ENCODE measurements at places on chromosomes 7 and 10. TPM values are rescaled to one million over a fixed set of nuclear protein-coding genes. Genes with fewer than 3 reads are reported as not detected.
A peak's percentile ranks its signal among the peaks of the same experiment; 100 is the strongest.

- DNase-seq: no peak
- H3K4me1 ChIP-seq: no peaks in the 10 kb centered on the region
- no peak overlapping the region for H3K27ac ChIP-seq
- no peaks in the 10 kb centered on the region for H3K27me3 ChIP-seq
These were observed 470.5 kb upstream of the LRRTM3 start for GRCh38 chr10:66455304-66455703.

Gene FXYD4
- total RNA-seq: not detected

- DNase-seq: no peak
- H3K4me1 ChIP-seq: no peaks in the 10 kb centered on the region
- no peaks in the 10 kb centered on the region for H3K36me3 ChIP-seq
- H3K27ac ChIP-seq: no peak overlapping the region
- no peaks in the 10 kb centered on the region for H3K27me3 ChIP-seq
These were observed 57.5 kb upstream of the CREB5 start for GRCh38 chr7:28354601-28355402.

- DNase-seq: no peak
- no peak overlapping the region for H3K4me3 ChIP-seq
- H3K27ac ChIP-seq: no peak overlapping the region
These were observed 74.3 kb downstream of the PTN start for GRCh38 chr7:137269240-137269639.

- peak overlapping the region; percentile 85 for H3K4me3 ChIP-seq
- peak overlapping the region; percentile 95 for H3K27ac ChIP-seq
These were observed 64.4 kb upstream of the PDGFA start for GRCh38 chr7:584122-584465.

Gene SUGCT
- 0.81 TPM for total RNA-seq

DNA sequence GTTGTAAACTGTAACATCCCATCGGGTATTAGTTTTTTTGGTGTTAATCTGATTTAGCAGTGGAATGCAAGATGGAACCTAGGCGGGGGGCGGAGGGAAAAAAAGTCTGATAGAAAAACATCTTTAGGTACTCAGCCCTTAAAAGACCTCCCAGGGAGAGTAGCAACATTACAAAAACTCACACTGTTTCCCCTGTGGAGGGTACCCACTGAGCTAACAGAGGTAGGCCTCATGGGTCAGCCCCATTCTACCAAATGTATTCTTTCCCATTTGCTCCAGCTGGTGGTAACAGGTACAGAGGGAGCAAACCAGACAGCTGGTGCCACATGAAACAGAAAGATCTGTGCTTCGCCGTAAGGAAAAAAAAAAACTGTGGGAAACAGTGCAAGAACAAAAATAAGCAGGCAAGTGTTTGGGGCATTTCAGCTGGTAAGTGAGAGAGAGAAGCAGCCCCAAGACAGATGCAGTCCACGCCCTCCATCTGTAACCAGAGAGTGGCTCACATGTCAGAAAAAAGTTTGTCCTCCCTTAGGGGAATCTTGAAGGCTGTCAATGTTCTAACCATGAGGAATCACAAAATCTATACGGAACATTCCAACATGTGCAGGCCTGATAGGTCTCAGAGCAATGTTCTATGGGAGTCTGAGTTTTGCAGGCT is 65.3 kb downstream of the HOXA1 start:
- H3K27me3 ChIP-seq: no peaks in the 10 kb centered on the region
- H3K27ac ChIP-seq: peak overlapping the region; percentile 17
- no peak for DNase-seq

Gene SLC26A3
- not detected for total RNA-seq

DNA sequence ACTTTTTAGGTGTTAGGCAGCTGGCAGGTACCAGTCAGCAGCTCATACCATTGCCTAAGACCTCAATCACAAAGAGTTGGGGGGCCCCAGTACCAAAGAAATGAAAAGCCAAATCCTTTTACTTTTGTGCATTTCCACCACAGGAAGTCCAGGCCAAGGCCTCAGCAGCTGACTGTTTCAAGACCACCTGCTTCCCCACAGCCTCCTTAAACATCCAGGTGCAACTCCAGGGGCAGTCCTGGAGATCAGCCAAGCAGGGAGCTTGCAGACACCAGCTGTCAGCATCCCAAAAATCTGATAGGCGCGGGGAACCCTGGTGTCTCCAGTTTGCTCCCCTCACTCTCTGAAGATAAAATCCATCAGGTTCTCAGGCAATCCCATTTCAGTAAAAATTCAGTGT is 91.5 kb upstream of the EFCAB10 start:
- H3K4me3 ChIP-seq: no peak overlapping the region
- peaks cover 2% of the 10 kb centered on the region for H3K36me3 ChIP-seq
- no peak for DNase-seq
- H3K27ac ChIP-seq: no peak overlapping the region
- H3K27me3 ChIP-seq: no peaks in the 10 kb centered on the region

Gene BMPER
- not detected for total RNA-seq

Gene HMX3
- total RNA-seq: 0.32 TPM

Gene AGAP6
- 12.8 TPM for total RNA-seq

GRCh38 chr10:51861731-51862130 is 162.3 kb upstream of the CSTF2T start:
- H3K27me3 ChIP-seq: no peaks in the 10 kb centered on the region
- H3K27ac ChIP-seq: no peak overlapping the region
- no peak overlapping the region for H3K4me3 ChIP-seq
- no peaks in the 10 kb centered on the region for H3K4me1 ChIP-seq

Gene TMEM120A
- 17.0 TPM for total RNA-seq

GRCh38 chr10:78351283-78351682 is 317.6 kb downstream of the RPS24 start:
- H3K36me3 ChIP-seq: no peaks in the 10 kb centered on the region
- H3K27me3 ChIP-seq: no peaks in the 10 kb centered on the region
- no peak overlapping the region for H3K4me3 ChIP-seq
- no peaks in the 10 kb centered on the region for H3K4me1 ChIP-seq
- DNase-seq: no peak
- no peak overlapping the region for H3K27ac ChIP-seq

GRCh38 chr7:143399151-143399550 is 9.5 kb downstream of the EPHA1 start:
- H3K27ac ChIP-seq: no peak overlapping the region
- peaks cover 15% of the 10 kb centered on the region for H3K4me1 ChIP-seq
- DNase-seq: no peak
- H3K4me3 ChIP-seq: no peak overlapping the region
- H3K27me3 ChIP-seq: no peaks in the 10 kb centered on the region

GRCh38 chr10:4561296-4561695 is 264.7 kb upstream of the AKR1E2 start:
- DNase-seq: no peak
- peaks cover 15% of the 10 kb centered on the region for H3K27me3 ChIP-seq
- H3K4me1 ChIP-seq: no peaks in the 10 kb centered on the region
- peaks cover 2% of the 10 kb centered on the region for H3K36me3 ChIP-seq
- no peak overlapping the region for H3K4me3 ChIP-seq
- no peak overlapping the region for H3K27ac ChIP-seq

DNA sequence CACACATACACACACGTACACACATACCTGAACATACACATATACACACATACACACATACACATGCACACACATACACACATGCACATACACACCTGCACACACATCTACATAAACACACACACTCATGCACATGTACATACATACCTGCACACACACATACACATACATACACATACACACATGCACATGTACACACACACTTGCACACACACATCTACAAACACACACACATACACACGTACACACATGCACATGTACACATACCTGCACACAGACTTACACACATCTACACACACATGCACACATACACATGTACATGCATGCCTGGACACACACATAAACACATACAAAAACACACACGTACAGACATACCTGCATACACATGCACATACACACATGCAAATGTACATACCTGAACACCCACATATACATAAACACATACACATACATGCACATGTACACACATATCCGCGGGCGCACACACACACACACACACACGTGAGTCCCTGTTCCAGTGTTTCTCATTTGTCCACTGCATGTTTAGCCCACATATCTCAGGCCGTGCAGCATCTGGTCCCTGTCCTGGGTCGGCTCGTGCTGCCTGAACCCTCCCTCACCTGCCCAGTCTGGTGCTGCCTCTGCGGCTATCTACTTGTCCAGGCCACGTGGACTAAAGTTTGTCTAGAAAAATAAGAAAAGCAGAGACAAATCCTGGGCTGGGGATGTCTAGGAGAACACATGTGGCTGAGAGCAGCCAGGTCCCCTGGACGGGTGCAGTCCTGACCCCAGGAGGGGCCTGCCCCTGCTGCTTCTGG is 238.7 kb downstream of the TCERG1L start:
- no peaks in the 10 kb centered on the region for H3K36me3 ChIP-seq
- no peak overlapping the region for H3K27ac ChIP-seq
- no peaks in the 10 kb centered on the region for H3K4me1 ChIP-seq
- H3K27me3 ChIP-seq: no peaks in the 10 kb centered on the region
- DNase-seq: no peak

Gene C10orf95
- 0.15 TPM for total RNA-seq

Gene SNX8
- total RNA-seq: 28.7 TPM

GRCh38 chr10:69234447-69234846 is 14.3 kb downstream of the HKDC1 start:
- H3K4me1 ChIP-seq: peaks cover 33% of the 10 kb centered on the region
- no peaks in the 10 kb centered on the region for H3K36me3 ChIP-seq
- H3K27me3 ChIP-seq: no peaks in the 10 kb centered on the region
- no peak overlapping the region for H3K4me3 ChIP-seq
- no peak overlapping the region for H3K27ac ChIP-seq
- DNase-seq: no peak

DNA sequence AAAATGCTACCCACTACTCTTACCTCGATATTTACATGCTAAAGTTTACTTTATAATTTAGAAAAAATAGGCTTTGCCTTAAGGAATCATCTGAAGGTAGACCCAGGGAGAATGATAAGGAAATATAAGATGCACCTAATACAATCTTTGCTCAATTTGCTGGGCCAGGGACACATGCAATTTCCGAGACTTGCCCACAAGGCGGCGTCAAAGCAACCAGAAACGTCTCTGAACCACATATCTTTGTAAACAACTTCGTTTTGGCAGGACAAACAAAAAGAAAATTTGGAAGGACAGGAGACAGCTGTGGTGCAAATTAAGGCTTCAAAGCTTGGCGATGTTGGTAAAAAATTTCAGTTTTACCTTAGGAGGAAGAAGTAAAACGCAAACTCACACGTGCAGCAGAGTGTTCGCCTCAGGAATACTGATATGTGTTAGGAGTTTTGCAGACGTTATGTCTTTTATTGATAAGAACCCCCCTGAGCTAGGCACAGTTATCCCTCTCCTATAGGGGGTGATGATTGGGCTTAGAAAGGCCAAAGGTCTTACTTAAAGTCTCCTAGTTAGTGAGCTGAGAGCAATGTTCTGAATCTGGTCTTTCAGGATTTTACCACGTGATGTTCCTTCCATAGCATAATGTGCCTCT is 134.3 kb downstream of the PRKCQ start:
- H3K4me3 ChIP-seq: no peak overlapping the region
- H3K27ac ChIP-seq: no peak overlapping the region
- peak; percentile 80 for DNase-seq
- H3K4me1 ChIP-seq: peaks cover 37% of the 10 kb centered on the region

- DNase-seq: no peak
- H3K4me1 ChIP-seq: no peaks in the 10 kb centered on the region
- H3K4me3 ChIP-seq: no peak overlapping the region
- no peak overlapping the region for H3K27ac ChIP-seq
These were observed 95.3 kb upstream of the RET start for GRCh38 chr10:42981358-42982236.

DNA sequence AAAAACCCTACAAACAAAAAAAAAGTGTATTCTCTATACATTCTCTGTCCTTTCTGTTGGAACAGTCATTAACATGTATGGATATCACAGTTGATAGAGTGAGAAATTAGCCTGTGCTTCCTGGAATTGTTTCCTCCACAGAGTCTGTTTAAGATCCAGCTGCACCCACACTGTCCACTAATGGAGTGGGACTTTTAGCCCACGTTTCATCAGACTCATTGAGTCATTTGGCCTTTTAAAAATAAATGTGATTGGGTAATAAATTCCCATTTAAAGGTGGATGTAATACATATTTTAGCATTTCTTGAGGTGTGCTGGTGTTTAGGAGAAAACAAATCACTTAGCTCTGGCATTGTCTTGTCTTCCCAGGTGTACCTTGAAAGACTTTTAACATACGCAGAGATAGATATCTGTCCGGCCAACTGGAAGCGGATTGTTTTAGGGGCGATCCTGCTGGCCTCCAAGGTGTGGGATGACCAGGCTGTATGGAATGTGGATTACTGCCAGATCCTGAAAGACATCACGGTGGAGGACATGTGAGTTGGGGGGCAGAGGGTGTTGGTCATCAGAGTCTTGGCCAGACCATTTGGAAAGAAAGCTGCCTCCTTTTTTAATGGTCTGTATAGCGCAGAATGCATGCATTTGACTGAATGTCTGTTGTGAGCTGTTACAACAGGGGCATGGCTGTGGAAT is 52.3 kb upstream of the GJD4 start:
- H3K27me3 ChIP-seq: no peaks in the 10 kb centered on the region
- DNase-seq: no peak
- no peaks in the 10 kb centered on the region for H3K4me1 ChIP-seq
- H3K27ac ChIP-seq: no peak overlapping the region
- no peak overlapping the region for H3K4me3 ChIP-seq

DNA sequence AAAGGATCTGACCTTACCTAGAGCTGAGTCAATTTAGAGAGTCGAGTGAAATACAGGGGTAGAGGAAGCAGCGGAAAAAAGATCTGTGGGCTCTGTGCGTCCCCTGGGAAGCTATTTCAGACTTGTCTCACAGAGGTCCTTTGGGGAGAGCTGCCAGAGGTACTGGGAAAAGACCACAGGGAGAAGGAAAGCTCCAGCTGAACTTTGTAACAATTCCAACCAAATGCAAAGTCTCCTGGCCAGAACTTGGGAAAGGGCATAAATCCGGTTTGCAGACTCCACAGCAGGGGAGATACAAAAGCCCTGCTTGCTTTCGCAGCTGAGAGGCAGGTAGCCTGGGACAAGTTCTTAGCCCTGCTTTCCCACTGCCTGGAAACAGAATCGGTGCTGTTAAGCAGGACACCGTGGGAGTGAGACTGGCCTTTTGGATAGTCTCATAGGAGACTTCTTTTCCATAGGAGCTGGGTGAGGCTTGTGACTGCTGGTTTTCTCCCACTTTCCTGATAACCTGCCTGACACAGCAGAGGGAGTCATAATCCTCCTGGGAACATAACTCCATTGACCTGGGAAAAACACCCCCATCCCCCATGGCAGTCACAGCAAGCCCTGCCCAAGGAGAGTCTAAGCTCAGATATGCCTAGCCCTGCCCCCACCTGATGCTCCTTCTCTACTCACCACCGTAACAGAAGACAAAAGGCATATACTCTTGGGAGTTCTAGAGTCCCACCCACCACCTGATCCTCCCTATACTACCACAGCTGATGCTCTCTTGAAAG is 926.2 kb downstream of the KCNMA1 start:
- no peak for DNase-seq
- no peaks in the 10 kb centered on the region for H3K36me3 ChIP-seq
- no peak overlapping the region for H3K4me3 ChIP-seq
- H3K27ac ChIP-seq: no peak overlapping the region

- DNase-seq: no peak
- H3K4me3 ChIP-seq: no peak overlapping the region
- no peak overlapping the region for H3K27ac ChIP-seq
- no peaks in the 10 kb centered on the region for H3K27me3 ChIP-seq
- no peaks in the 10 kb centered on the region for H3K36me3 ChIP-seq
These were observed 197.7 kb downstream of the TCERG1L start for GRCh38 chr10:131113709-131114291.

Gene WEE2
- not detected for total RNA-seq
